ENCODE measurements at places on chromosomes 7 and 10.

- no peak for DNase-seq
Observed at GRCh38 chr10:24822590-24822989, 98.9 kb upstream of the ARHGAP21 start.

DNA sequence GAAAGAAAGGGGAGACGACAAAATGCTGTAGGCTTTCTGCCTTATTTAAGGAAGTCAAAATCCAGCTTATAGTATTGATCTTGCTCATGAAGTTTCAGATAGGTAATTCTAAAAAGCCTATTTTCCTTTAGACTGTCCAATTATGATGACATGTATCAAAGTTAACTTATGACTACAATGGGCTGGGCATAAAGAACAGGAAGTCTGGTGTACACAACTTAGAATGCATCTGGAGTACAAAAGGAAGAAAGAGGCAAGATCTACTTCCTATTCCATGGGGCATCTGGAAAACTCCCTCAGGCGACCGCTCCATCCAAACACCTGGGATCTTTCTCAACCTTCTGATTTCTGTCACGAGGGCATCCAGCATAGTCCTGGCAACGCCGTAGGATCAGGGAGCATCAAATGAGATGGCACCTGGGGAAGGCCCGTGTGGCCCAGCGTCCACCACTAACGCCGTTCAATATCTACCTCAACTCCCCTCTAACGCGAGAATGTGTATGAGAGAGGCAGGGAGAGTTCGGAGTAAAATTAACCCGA lies 512 bp downstream of the FAM24B start:
- DNase-seq: no peak

GRCh38 chr7:33904681-33905388 lies 504 bp upstream of the BMPER start:
- peak; percentile 21 for DNase-seq

- DNase-seq: no peak
Observed at GRCh38 chr10:85665681-85666080, 700.9 kb downstream of the GRID1 start.

- DNase-seq: no peak
Observed at GRCh38 chr10:107807836-107808235, 643.3 kb upstream of the SORCS1 start.

GRCh38 chr7:137882261-137882668 lies 35.5 kb upstream of the DGKI start:
- peak; percentile 46 for DNase-seq

DNA sequence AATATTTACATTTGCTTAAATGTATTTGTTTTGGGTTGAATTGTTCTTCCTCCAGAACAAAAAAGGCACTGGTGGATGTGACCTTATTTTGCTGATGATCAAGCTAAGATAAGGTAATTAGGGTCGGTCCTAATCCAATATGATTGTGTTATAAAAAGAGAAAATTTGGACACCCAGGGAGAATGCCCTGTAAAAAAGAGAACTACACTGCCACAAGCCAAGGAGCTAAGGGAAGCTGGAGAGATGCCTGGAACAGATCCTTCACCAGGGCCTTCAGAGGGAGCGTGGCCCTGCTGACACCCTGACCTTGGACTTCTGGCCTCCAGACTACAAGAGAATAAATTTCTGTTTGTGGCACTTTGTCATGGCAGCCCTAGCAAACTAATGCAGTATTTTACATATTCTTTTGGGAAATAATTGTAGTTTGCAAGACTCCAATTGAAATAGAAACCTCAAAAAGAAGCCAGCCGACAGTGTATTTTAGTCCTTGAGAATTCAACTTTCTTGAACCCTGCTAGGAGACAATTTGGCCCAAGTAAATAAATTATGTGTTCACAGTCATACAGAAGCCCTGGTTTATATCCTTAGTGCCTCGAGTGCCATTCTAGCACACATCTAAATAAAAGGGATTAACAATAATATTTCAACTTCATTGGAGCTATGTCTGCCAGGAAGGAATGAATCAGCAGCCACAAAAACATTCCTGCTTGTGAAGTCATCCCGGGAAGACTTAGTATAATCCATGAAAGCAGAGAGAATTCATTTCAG lies 164.6 kb downstream of the PKD1L1 start:
- no peak for DNase-seq
